ENCODE measurements at places on chromosomes 6 and 20. TPM values are rescaled to one million over a fixed set of nuclear protein-coding genes. Genes with fewer than 3 reads are reported as not detected.
A peak's percentile ranks its signal among the peaks of the same experiment; 100 is the strongest.

The GCM1 gene
- polyA plus RNA-seq: 0.10 TPM

The SF3B5 gene
- 115 TPM for polyA plus RNA-seq

The SLC22A2 gene
- polyA plus RNA-seq: 10.3 TPM

The SAMD10 gene
- 12.7 TPM for polyA plus RNA-seq

The OXT gene
- polyA plus RNA-seq: not detected

The PPIL1 gene
- polyA plus RNA-seq: 40.7 TPM

The LY6G6F gene
- polyA plus RNA-seq: 0.52 TPM

The ARG1 gene
- not detected for polyA plus RNA-seq

The TNFRSF6B gene
- 2.6 TPM for polyA plus RNA-seq

The COL21A1 gene
- 103 TPM for polyA plus RNA-seq

The SLC32A1 gene
- 2.4 TPM for polyA plus RNA-seq

The FAM184A gene
- polyA plus RNA-seq: 5.9 TPM

The HLA-DQA1 gene
- polyA plus RNA-seq: 3.8 TPM

The KCNS1 gene
- 0.73 TPM for polyA plus RNA-seq

The HLA-F gene
- 6.3 TPM for polyA plus RNA-seq

The BPIFA1 gene
- polyA plus RNA-seq: not detected

The CGAS gene
- polyA plus RNA-seq: 4.4 TPM

The KDM1B gene
- polyA plus RNA-seq: 20.4 TPM

The ARFGEF3 gene
- 5.8 TPM for polyA plus RNA-seq

The ALDH8A1 gene
- polyA plus RNA-seq: 28.3 TPM

The IL17A gene
- not detected for polyA plus RNA-seq

GRCh38 chr6:14635934-14636591 lies 518.5 kb downstream of the CD83 start:
- no peak for DNase-seq

DNA sequence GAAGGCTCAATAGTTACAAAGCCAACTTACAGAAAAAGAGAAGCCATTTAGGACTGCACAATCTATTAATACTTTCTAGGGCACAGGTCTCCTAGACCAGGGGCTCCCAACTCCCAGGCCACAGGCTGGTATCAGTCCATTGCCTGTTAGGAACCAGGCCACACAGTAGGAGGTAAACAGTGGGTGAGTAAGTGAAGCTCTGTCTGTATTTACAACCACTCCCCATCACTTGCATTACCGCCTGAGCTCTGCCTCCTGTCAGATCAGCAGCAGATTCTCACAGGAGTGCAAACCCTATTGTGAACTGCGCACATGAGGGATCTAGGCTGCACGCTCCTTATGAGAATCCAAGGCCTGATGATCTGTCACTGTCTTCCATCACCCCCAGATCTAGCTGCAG lies 22.5 kb downstream of the TRAF3IP2 start:
- DNase-seq: no peak

- no peak for DNase-seq
These were observed 388.9 kb upstream of the MAN1A1 start for GRCh38 chr6:119738425-119738824.

GRCh38 chr6:84072442-84072997 lies 38.9 kb downstream of the MRAP2 start:
- DNase-seq: no peak

- peak; percentile 65 for DNase-seq
These were observed 55.0 kb upstream of the TCF21 start for GRCh38 chr6:133833949-133834359.

GRCh38 chr6:142162780-142163179 lies 15.7 kb downstream of the VTA1 start:
- no peak for DNase-seq

DNA sequence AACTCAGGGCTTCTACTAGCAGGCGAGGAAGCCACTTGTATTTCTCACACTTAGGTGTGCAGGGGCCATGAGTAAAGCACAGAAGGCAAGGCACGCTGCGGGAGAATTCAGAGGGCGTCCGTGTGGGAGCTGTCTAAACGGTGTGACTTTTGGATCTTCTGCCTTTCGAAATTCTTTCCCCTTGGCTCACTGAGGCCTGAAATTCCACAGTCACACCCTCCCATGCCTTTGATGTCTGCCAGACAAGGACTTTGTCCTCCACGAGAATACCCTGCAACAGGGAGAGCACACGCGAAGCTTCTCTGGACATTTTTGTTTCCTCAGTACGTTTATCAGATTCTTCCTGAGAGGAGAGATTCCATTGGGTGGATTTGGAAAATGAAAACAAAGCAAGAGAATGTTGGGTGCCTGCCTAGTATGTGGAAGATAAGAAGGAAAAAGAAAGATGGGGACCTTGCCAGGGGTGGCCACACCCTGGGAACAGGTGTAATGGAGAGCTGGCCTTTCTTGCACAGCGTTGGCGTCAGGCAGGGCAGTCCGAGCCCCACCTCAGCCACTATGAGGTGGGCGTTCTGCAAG lies 235.7 kb downstream of the MYLK4 start:
- DNase-seq: no peak

GRCh38 chr6:73455865-73456629 lies 4.0 kb upstream of the CGAS start:
- DNase-seq: no peak

DNA sequence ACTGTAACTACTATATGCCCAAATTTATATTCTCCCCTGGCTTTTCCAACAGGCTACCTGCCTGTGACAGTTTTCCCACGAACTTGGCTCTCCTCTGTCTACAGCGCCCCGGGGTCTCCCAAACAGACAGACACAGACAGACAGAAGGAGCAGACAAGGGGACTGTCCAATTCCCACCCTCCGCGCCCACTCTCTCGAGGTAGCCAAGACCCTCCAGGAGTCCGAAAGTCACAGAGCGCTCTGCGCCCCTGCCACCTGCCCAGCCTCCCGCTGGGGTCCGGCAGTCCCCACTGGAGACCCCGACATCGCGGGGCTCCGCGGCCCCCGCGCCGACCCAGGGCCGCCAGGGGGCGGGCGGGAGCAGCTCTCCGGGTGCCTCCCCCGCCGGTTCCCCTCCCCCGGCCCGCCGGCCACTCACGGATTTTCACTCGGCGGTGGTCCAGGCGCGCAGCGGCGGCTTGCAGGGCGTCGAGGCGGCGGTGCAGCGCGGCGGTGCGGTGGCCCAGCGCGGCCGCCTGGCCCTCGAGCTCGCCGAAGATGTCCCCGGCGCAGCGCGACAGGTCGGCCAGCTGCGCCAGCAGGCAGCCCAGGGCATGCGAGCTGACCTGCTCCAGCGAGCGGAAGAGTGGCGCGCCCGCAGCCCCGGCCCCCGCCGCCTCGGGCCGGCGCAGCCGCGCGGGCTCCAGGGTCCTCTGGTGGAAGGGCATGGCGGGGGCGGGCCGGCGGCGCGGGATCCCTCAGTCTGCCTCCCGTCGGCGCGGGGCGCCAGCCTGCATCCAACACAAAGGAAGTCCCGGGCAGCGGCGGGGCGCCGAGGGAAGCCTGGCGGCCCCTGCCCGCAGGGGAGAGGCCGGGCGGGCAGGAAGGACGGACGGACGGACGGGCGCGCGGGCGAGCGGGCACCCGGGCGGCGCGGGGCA lies 81.3 kb upstream of the CCDC28A start:
- DNase-seq: peak; percentile 57

GRCh38 chr6:19587238-19587942 lies 249.8 kb upstream of the ID4 start:
- DNase-seq: no peak

DNA sequence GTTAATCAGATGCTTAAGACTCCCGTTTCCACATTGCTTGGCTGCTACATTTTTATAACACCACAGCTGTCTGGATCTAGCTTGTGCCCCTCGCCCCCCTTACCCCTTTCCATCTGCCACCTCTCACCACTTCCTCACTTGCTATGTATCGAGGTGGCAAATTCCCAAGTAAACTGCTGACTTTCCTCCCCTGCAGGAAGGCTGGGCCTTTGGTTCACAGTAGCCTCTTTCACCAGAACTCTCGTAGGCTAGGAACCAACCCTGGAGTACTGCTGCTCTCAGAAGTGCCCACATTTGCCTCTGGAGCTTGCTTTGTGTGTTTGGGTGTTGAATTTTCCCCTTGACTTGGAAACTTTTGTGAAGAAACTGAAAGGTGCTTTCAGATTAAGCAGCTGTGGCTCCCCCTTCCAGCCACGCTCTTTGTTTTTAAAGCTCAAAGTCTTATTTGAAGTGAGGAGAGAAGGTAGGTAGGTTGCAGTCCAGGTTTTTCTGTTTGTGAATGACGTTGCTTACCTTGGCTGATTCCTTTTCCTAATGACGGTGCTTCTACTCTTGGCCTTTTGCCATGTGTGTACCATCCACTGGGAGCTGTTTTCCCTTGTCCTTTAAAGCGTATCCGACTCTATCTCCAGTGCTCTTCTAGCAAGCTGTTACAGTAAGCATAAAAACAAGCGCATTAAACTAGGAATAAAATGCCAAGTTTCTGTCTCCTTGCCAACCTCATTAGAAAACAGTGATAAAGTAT lies 90.4 kb downstream of the CARMIL1 start:
- no peak for DNase-seq

GRCh38 chr6:82396964-82397751 lies 33.5 kb downstream of the TPBG start:
- DNase-seq: no peak

- no peak for DNase-seq
These were observed 189.6 kb downstream of the ADAT2 start for GRCh38 chr6:143260857-143261256.

DNA sequence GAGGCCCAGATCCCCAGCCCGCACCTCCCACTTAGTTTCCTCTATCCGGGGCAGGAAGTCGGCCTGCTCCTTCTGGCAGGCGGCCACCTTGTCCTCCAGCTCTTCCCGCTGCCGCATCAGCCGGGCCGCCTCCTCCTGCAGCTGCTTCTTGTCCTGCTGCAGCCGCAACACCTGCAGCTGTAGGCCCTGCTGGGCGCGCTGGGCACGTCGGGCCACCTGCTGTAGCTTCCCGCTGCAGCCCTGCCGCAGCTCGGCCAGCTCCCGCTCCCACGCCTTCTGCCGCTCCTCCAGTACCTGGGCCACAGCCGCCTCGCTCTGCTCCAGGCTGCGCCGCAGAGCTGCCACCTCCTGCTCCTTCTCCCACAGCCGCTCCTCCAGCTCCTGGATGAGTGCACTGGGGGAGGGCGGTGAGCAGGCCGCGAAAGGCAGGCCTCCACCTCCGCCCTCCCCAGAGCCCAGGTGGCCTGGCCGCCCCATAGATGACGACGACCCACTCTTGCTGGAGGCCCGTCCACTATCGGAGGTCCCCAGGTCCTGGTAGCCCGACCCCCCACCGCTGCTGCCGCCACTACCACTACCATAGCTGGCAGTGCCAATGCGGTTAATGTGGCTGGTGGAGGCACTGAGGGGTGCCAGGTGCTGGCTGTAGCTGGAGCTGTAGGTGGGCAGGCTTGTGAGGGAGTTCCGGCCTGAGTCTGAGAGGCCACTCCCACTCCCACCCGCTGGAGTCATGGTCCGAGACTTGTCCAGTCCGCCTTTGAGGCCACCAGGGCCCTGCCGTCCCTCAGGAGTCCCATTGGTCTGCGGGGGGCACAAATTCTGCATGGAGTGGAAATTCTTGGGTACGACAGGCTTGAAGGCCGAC lies 6.0 kb upstream of the FASTKD5 start:
- no peak for DNase-seq

DNA sequence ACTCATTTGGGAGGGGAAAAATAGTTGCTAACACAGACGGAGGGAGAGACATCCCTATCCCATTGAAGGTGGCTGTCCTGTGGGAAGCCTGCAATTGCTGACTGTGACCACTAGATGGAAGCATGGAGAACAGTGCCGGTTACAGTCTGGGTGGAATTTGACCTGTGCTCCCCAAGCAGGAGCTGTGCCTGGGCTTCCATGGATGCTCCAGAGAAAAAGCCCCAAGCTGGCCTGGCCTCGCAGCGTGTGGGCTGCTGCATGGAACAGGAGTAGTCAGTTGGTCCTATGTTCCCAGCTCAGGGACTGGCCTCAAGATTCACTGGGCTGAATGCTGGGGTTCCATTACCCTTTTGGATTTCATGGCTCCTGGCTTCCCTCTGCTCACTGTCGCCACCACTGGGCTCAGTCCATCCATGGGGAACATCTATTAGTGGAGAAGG lies 116.3 kb upstream of the CHD6 start:
- no peak for DNase-seq

GRCh38 chr20:23314699-23315098 lies 35.9 kb upstream of the NXT1 start:
- no peak for DNase-seq

GRCh38 chr6:44856479-44856878 lies 469.0 kb downstream of the CDC5L start:
- DNase-seq: no peak

GRCh38 chr6:98653179-98653578 lies 181.2 kb upstream of the POU3F2 start:
- DNase-seq: no peak

DNA sequence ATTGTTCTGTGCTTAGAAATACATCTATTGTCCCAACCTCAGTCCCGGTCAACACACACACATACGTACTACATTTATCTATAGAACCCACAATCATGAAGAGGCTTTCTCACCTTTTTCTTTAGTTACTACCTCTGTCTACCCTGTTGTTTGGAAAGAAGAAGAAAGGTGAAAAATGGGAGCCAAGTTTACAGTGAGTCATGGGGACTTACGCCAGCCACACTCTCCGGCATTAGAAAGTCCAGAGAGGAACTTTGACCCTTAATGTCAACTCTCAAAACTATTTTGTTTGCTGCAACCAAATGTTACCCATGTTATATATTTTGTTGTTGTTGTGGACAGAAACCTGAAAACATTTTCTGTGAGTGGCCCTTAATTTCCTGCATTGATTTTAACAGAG lies 259.1 kb downstream of the ZFAND3 start:
- DNase-seq: no peak

GRCh38 chr6:71486461-71486860 lies 197.8 kb downstream of the OGFRL1 start:
- DNase-seq: no peak

DNA sequence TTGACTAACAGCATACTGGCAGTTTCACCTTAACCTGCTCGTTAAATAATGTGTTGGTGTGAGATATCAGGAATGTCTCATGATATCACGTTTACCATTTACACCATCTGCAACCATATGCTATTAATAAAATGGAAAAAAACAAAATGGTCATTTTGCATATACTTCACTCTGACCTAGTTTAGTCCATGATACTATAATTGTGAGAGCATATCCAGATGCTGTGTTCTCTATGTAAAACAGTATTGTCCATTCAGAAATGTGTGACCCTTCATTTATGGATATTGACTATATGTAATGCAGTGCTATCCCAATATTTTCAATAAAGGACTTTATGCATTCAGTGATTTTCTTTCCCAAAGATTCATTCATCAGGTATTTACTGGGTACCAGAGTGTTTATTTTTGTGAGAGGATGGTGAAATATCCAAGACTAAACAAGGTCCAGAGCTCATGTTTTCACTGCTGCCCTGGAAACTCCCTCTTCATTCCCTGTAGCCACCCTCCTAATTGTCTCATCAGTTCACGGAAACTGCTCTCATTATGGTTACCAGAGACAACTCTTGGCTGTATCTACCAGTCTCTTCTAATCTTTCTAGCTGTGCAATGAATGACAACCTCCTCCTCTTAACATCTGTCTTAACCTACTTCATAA lies 25.7 kb upstream of the HINT3 start:
- DNase-seq: no peak

- no peak for DNase-seq
These were observed 143.6 kb downstream of the RCAN2 start for GRCh38 chr6:46347669-46348068.

DNA sequence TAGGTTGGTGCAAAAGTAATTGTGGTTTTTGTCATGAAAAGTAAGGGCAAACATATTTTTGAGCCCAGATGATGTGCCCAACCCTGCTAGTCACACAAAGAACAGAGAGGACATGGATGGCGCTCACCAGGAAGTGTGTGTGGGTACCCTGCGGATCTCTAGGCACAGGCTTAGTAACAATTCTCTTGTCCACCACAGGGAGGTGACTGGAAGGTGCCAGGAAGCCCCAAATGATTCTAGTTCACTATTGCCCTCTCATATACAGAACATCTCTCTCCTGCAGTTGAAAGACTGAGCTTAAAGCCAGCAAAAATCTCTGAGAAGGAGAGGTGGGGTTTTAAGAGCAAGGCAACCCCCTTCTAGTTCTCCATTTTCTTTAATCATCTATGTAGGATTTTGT lies 272.1 kb upstream of the TAB2 start:
- no peak for DNase-seq

All from left renal pelvis (tissue), 4 donors.